ENCODE measurements at places on chromosomes 12 and 14. TPM values are rescaled to one million over a fixed set of nuclear protein-coding genes. Genes with fewer than 3 reads are reported as not detected.

DNA sequence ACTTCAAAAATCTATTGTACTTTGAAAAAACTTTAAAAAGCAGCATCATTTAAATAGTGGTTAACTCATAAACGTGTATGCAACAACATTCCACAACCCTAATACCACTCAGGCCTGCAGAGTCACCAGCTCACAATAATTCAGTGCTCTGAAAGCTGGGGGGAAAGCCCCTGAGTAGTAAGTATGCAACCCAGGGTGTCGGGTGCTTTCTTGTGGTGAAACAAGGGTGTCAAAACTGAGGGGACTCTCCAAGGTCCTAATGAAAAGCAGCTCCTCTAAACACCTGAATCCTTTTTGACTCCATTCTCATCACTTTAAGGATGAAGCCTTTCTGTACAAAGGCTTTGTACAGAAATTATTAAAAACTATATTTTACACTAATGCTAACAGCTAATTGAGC is 33.7 kb downstream of the FGFR1OP2 start:
- H3K4me3 ChIP-seq: no peak overlapping the region
- DNase-seq: no peak
- no peaks in the 10 kb centered on the region for H3K27me3 ChIP-seq
- H3K27ac ChIP-seq: no peak overlapping the region
- peaks cover 8% of the 10 kb centered on the region for H3K36me3 ChIP-seq
- H3K4me1 ChIP-seq: no peaks in the 10 kb centered on the region

- H3K4me1 ChIP-seq: peaks cover 19% of the 10 kb centered on the region
- peaks cover 13% of the 10 kb centered on the region for H3K36me3 ChIP-seq
- no peaks in the 10 kb centered on the region for H3K27me3 ChIP-seq
- no peak overlapping the region for H3K27ac ChIP-seq
These were observed 29.2 kb downstream of the ATF7 start for GRCh38 chr12:53596920-53597363.

- H3K27ac ChIP-seq: no peak overlapping the region
- H3K27me3 ChIP-seq: no peaks in the 10 kb centered on the region
- no peaks in the 10 kb centered on the region for H3K4me1 ChIP-seq
- no peak for DNase-seq
These were observed 8.7 kb upstream of the KRT78 start for GRCh38 chr12:52857500-52857899.

DNA sequence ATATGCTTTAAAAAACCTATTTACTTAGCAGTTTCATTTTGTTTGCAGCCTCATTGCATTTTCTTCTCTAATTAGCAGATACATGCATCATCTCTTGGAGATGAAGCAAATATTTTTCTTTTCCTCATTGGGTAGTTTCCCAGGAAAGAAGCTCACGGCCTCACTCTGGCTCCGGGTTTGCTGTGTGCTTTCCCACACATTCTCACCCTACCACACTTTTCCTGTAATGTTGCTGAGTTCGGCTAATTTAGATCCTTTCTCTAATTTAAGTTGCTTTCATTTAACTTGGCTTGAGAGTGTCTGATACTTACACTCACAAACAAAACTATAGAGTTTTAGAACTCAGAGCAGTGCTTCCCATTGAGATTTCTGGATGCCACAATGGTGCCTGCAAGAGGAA is 928.2 kb downstream of the NRXN3 start:
- no peaks in the 10 kb centered on the region for H3K4me1 ChIP-seq
- H3K4me3 ChIP-seq: no peak overlapping the region
- no peak overlapping the region for H3K27ac ChIP-seq

DNA sequence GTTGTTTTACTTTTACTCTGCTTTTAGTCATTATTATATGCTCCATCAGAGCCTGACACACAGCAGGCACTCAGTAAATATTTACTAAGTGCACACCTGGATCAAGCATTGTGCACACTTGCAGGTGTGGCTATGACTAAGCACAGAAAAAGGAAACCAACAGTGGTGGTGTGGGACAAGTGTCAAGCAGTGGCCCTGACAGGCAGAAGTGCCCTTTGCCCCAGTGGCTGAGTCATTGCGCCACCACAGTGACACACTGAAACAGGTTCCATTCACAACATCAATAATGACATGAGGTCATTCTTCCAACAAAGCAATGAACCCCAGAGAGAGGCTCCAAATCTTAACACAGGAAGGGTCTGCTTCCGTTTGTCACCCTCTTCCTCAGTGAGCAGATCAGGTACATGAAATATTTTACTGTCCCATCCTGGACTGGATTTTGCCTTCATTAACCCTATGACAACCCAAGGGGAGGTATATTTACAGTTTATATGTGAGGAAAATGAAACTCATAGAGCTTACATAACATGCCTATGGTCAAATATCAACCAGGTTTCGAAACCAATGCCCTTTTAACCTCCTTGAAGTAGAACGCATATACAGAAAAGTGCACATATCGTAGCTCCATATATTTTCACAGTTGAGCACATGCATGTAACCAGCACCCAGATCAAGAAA is 82.6 kb upstream of the GTF2A1 start:
- H3K36me3 ChIP-seq: no peaks in the 10 kb centered on the region
- H3K4me3 ChIP-seq: peak overlapping the region; percentile 26
- peaks cover 42% of the 10 kb centered on the region for H3K4me1 ChIP-seq
- DNase-seq: peak; percentile 98
- peak overlapping the region; percentile 91 for H3K27ac ChIP-seq

GRCh38 chr12:39867631-39868327 is 238.1 kb downstream of the SLC2A13 start:
- no peak overlapping the region for H3K4me3 ChIP-seq
- H3K4me1 ChIP-seq: no peaks in the 10 kb centered on the region
- H3K27me3 ChIP-seq: no peaks in the 10 kb centered on the region
- DNase-seq: no peak
- H3K27ac ChIP-seq: no peak overlapping the region
- no peaks in the 10 kb centered on the region for H3K36me3 ChIP-seq

- H3K27me3 ChIP-seq: no peaks in the 10 kb centered on the region
- no peak overlapping the region for H3K4me3 ChIP-seq
- DNase-seq: no peak
These were observed 23.6 kb downstream of the TRHDE start for GRCh38 chr12:72295744-72296143.

DNA sequence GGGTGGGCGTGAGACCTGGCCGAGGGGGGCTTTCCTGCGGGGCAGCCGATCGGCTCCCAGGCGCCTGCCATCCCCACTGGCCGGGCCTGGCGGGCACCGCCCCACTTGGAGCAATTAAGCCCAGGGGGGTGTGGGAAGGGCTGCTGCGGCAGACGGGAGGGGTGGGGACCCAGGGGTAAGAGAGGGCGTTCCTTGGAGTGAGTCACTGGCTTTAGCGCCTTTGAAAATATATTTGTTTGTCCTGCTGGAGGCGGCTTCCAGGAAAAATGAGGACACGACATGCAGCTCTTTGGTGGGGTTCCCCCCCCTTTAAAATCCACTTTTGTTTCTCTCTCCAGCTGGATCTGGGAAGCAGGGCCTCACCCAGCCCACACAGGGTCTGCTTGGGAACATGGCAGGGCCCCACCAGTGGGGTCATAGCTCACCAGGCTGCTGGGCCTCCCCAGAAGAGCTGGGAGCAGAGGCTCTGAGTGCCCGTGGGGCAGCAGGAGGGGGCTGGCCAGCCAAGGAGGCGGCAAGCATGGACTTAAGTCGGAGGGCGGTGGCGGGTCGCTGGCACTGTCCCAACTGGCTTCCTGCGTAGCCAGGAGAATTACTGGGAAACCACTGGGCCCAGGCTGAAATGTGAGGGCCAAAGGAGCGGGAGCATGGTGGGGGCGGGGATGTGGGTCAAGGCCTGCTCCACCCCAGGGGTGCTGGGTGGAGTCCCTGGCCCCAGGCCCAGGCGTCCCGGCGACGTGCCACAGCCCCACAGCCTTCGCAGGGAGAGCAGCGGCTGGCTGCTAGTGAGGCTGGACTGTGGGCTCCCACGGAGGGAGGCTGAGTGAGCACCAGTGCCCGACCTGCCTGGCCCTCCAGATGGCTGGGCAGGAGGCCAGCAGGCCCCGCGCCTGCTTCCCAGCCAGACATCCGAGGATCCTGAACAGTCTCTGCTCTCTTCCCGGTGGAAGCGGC is 128.0 kb downstream of the RFLNA start:
- peak overlapping the region; percentile 26 for H3K4me3 ChIP-seq
- peaks cover 12% of the 10 kb centered on the region for H3K36me3 ChIP-seq

- peaks cover 39% of the 10 kb centered on the region for H3K4me1 ChIP-seq
- H3K4me3 ChIP-seq: no peak overlapping the region
- no peak for DNase-seq
- 0 out of 3 replicates have a peak, but pooled peaks cover 2% of the 10 kb centered on the region for H3K36me3 ChIP-seq
- no peak overlapping the region for H3K27ac ChIP-seq
These were observed 48.7 kb downstream of the RAB35 start for GRCh38 chr12:120067901-120068300.

NYNRIN gene
- 1.1 TPM for total RNA-seq

GRCh38 chr12:89709995-89710872 is 1.6 kb upstream of the ATP2B1 start:
- no peaks in the 10 kb centered on the region for H3K27me3 ChIP-seq
- peak overlapping the region; percentile 80 for H3K4me3 ChIP-seq
- peak overlapping the region; percentile 99 for H3K27ac ChIP-seq
- H3K36me3 ChIP-seq: no peaks in the 10 kb centered on the region

OTX2 gene
- total RNA-seq: not detected

All from HepG2 (cell line).